NCI-H524 (cell line): ENCODE measurements at places on chromosomes 2 and 18.
A peak's percentile ranks its signal among the peaks of the same experiment; 100 is the strongest.

DNA sequence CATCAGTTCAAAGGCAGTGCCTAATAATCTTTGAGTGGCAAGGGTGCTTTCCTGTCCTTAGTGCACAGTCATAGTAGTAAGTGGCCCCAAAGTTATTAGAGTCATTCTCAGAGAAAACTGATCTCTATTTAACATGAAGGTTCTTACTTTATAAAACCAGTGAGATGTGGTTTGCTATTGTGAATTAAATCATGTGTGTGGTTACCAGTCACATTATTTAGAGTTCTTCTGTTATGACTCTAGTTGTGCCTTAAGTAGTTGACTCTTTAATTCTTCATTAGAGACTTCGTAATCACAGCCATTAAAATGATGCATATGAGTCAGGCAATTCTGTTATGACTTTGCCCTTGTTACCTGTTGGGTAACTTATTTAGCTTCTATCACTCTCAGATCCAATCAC is 1392.9 kb upstream of the ACVR2A start:
- no peak for DNase-seq

GRCh38 chr2:44247924-44248323 is 27.4 kb upstream of the SLC3A1 start:
- no peak for DNase-seq

GRCh38 chr2:54122939-54123338 is 7.5 kb downstream of the ACYP2 start:
- no peak for DNase-seq

DNA sequence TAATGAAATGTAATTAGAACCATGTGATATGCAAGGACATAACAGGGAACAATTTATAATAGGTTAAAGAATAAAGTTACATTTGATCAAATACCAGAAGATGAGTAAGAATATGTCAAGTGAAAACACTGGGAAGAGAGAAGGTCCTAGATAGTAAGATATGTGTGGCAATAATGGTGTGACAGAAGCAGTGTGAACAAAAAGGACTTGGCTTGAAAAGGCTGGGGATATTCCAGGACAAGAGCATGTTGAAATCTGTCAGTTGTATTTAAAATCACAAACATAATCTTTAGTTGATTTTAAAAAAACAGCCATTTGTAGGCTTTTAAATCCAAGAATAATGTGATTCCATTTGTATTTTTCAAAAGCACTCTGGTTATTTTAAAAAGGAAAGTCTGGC is 1399.9 kb upstream of the SLC39A10 start:
- no peak for DNase-seq

DNA sequence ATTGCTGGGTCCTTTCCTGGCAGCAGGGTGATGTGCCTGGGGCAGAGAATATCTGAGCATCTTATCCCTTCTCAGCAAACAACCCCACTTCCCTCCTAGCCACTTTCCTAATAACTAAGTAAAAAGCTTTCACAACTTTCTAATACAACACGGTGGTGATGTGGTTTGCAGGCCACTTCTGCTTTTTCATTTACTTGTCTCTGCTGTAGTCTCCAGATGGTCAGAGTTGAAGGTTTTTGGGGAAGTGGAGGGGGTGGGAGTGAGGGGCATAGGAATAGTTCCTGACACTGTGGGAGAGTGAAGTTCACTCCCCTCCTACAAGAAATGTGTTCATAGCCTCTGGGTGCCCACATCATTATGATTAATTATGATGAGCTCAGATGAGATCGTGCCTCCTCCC is 11.6 kb downstream of the OXER1 start:
- no peak for DNase-seq

DNA sequence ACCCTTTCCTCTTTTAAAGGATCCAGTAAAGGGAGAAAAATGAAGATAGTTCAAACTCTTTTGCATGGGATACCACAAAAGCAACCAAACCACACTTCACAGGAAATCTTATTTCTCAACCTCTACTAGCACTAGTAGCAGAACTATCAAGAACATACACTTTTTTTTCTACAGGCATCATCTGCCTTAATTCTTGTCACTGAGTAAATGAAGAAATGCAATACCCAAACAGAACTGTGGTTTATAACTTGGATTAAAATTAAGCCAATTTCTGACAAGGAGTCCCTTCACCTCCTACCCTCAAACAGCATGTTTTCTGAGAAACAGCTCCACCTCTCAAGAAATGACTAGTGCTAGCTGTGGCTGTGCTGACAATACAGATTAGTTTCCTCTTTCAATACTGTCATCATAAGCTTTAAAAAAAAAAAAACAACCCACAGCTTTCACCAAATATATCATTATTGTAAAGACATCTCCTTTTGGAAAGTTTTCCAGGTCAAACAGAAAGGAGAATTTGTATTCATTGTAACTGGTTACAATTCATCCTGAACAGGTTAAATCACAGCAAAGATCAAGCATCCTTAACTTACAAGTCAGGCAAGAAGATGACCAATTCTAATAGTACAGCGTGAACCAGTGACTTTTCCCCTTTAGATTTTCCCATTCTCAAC is 44.4 kb downstream of the PTPN2 start:
- no peak for DNase-seq

GRCh38 chr18:22436136-22436535 is 18.4 kb upstream of the CTAGE1 start:
- no peak for DNase-seq

DNA sequence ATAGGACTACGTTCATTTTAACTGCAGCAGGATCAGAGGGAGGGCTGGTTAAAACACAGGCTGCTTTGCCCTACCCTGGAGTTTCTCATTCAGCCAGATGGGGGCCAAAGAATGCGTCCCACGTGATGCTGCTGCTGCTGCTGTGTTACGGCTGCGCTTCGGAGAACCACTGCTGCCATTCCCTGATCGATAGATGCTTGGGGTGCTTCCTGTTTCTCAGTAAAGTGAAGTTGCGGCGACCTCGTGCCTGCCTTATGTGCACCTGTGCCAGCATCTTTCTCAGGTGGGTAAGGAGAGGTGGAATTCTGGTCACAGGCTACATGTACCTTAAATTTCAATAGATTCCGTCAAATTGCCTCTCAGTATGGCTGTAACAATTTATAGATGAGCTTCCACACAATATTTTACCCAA is 24.7 kb upstream of the TOGARAM2 start:
- peak; percentile 40 for DNase-seq

DNA sequence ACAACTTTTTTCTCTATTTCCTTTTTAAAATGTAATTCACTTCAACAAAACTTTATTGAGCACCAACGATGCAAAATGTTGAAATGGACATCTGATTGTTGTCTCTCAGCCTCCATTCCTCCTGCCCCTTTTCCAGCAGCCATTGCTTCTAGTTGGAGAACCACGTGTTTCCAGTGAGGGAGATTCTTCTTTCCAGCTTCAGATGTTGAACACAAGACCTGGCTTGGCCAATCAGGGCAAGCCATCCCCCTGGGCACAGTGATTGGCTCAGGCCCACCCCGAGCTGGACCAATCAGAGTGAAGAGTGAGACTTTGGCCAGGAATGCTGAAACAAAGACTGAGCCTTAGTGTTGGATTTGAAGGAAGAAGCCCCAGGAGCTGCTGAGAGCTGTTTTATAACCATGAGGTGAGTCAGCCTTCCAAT is 59.0 kb downstream of the E2F6 start:
- peak; percentile 22 for DNase-seq

- DNase-seq: no peak
These were observed 46.5 kb downstream of the NCK2 start for GRCh38 chr2:105791229-105791628.

- no peak for DNase-seq
These were observed 4.3 kb downstream of the TGOLN2 start for GRCh38 chr2:85323351-85323987.

DNA sequence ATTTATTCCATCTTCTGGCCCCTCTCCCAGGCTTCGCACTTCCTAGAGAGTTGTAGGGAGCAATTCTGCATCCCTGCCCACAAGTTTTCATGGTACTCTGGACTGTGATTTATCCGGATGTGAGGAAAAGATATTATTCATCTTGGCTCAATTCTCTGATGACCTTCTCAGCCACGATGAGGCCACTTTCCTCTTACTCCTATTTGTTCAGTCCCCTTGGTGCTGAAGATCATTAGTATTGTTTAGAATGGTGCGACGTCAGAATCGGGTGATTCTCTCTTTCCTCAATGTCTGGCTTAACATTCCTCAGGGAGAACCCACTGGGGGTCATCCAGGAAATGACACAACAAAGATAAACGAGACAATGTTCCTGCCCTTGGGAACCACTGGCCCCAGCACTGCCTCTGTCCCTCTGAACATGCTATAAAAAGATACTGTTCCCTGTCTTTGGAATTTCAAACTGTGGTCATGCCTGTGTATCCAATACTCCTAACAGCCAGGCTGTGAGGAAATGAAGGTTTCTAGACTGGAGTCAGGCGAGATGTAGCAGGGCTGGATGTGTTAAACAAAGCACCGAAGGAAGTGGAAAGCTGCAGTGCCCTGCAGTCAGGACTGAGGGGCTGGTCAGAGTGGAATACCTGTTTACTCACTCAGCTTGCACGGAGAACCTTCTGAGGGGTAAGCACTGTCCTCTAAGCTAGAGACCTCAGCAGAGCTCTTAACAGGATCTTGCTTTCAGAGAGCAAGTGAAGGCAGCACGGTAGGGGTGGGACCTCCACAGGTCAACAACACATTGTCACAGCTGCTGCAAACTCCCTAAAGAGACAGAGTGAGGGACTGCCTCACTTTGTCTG is 12.9 kb upstream of the GLI2 start:
- no peak for DNase-seq

GRCh38 chr2:147098940-147099339 is 745.9 kb upstream of the ACVR2A start:
- DNase-seq: no peak

- DNase-seq: no peak
These were observed 114.1 kb upstream of the MSH2 start for GRCh38 chr2:47288864-47289263.

DNA sequence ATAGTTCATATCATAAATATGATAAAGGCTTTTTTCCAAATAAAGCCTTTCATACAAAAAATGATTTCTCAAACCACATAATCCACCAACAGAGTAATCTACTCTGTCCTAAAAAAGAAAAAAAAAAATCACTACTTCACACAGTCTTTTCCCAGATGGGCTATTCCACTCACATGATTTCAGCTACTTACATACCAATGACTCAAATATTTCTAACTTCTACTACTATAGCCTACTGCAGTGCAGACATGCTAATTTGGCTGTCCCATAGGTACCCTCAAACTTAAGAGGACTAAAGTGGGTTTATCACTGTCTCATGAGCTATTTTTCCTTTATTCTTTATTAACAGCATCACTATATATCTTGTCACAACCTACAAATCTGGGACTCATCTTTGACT is 57.4 kb downstream of the SLC66A3 start:
- no peak for DNase-seq

DNA sequence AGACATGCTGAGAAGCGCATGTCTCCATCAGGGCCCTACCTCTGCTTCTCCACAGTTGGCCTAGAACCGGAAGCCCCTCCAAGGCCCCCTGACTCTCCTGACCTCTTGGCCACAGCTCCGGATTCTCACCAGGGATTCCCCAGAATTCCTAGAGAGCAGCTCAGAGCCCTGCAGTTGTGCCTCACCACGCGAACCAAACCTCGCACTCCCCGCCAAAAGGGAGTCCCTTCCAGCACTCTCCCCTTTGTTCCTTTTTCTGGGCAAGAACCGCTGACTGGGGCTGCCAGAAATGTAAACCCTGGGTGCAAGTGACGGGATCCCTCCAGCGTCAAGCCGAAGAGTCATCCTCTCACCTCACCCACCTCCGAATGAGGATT is 36.7 kb downstream of the AFF3 start:
- DNase-seq: no peak

DNA sequence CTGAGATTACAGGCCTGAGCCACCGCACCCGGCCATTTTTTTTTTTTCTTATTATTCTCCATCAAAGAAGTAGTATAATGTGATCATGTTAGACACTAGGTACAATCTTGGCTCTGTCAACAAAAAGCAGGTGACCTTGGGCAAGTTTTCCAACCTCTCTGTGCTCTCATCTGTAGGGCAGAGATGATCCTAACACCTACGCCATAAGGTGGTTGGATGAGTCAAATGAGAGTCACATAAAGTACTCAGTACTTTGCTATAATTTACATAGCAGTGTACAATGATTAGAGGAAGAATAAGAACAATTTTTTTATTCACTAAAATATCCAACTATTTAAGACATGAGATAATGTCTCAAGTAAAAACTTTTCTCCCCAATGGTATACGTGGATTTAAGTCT is 128.6 kb downstream of the TGIF1 start:
- no peak for DNase-seq

DNA sequence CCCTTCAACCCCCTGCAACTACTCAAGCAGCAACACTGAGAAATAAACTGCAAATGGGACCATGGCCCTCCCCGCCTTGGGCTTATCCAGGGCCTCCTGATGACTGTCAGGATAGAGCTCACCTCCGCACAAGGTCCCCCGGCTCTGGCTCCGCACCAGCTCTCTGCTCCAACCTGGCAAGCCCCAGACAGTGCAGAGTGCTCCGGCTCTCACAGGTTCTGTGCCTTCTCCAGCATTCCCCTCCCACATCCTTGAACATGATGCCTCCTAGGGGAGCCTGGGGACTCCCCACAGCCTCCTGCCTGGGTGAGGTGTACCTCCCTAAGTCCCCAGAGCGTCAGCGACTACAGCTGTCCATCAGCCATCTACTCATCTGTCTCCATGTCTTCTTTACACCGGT is 26.7 kb upstream of the NPAS2 start:
- no peak for DNase-seq

- DNase-seq: no peak
These were observed 81.5 kb upstream of the DAPL1 start for GRCh38 chr2:158713523-158714138.

- DNase-seq: peak; percentile 66
These were observed 2.3 kb downstream of the NEUROD1 start for GRCh38 chr2:181677912-181678586.

DNA sequence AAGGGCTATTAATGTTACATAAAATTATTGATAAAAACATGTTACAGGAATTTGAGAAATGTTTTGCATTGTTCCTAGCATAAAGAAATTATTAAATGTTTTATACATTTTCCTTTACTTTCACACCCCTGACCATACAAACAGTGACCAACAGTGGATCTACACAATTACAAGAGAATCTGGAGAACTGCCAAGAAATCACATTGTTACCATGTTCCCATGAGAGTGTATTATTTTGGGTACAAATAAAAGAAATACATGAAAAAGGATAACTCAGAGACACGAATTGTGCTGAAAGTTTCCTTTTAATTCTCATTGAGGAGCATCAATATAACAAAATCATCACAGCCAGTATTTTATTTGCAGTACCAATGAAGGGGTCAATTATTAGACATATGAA is 150.1 kb downstream of the WDPCP start:
- DNase-seq: no peak

GRCh38 chr2:198080879-198081765 is 276.7 kb downstream of the PLCL1 start:
- no peak for DNase-seq

- DNase-seq: no peak
These were observed 559.9 kb upstream of the SOX11 start for GRCh38 chr2:5132281-5132680.
